ENCODE measurements at places on chromosomes 16 and 17. TPM values are rescaled to one million over a fixed set of nuclear protein-coding genes. Genes with fewer than 3 reads are reported as not detected.

DNA sequence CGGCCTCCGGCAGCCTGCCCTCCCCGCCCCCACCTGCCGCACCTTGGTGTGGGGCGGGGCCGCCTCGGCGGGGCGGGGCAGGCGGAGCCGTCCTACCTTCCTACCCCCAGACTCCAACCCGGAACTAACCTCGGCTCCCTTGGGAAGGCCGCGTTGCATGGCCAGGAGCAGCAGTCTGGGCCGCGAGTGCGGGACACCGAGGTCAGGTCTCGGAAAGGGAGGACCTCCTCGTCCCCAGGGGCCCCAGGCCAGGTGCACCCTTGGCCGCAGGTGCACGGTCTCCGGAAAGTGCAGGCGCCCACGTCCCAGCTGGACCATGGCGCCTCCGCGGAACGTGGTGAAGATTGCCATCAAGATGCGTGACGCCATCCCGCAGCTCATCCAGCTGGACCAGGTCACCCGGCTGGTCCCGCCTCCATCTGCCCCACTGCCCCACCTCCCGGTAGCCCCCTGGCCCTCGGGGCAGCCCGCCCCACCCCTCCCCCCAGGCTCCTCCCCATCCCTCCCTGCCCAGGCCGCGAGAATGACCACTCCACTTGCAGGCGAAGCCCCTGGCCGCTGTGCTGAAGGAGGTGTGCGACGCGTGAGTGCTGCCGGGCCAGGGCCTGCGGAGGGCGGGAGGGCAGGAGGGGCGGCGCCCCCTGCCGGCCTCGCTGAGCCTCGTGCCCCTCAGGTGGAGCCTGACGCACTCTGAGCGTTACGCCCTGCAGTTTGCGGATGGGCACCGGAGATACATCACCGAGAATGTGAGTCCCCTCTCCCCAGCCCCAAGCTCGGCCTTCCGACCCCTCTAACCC is at the start of gene ELMO3:
Gene ELMO3, plus strand, starts transcription at position 121 of the 797 bp plus-strand sequence. Its CDS starts 196 bp downstream, at position 317.
- DNase-seq, result no peak

- no peak for DNase-seq
These were observed 17.8 kb downstream of the STX8 start for GRCh38 chr17:9557857-9558256.

DNA sequence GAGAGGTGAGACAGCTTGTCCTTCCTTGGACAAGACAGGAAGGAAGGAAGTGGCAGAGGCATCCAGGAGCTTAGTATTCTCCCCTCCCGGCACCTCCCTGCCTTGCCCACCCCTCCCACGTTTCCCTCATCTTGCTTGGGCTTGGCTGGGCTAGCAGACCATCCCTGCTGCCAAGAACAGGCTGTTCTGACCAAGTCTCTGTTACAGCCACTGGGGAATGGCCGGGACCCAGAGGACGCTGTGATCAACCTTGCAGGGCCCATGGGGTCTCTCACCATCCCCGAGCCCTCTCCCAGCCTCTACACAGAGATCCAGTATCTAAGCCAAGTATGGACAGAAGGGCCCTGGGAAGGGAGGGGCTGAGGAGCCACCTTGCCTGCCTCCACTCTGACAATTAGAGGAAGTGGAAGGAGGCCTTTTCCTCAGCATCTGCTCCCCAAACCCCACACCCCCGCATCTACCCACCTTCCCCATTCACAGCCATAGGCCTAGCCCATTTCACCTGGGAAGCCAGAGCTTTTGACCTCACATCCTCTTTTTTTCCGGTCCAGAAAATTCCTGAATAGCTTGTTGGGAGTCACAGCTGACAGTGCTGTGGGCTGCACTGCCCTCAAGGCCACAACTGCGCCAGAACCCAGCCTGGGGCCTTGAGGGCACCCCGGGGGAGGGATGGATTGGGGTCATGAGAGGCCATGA is 14.1 kb downstream of the CD300LG start:
- no peak for DNase-seq

GRCh38 chr16:57577214-57577613 is 34.8 kb downstream of the ADGRG5 start:
- no peak for DNase-seq

MRPL38 gene
- 33.9 TPM for total RNA-seq

NKD1 gene
- total RNA-seq, result not detected

- DNase-seq, result no peak
These were observed 49.1 kb downstream of the ARHGAP17 start for GRCh38 chr16:24966031-24966430.

WNK4 gene
- total RNA-seq, result 9.7 TPM
